ENCODE measurements at places on chromosomes 7 and 10.
A peak's percentile ranks its signal among the peaks of the same experiment; 100 is the strongest.

DNA sequence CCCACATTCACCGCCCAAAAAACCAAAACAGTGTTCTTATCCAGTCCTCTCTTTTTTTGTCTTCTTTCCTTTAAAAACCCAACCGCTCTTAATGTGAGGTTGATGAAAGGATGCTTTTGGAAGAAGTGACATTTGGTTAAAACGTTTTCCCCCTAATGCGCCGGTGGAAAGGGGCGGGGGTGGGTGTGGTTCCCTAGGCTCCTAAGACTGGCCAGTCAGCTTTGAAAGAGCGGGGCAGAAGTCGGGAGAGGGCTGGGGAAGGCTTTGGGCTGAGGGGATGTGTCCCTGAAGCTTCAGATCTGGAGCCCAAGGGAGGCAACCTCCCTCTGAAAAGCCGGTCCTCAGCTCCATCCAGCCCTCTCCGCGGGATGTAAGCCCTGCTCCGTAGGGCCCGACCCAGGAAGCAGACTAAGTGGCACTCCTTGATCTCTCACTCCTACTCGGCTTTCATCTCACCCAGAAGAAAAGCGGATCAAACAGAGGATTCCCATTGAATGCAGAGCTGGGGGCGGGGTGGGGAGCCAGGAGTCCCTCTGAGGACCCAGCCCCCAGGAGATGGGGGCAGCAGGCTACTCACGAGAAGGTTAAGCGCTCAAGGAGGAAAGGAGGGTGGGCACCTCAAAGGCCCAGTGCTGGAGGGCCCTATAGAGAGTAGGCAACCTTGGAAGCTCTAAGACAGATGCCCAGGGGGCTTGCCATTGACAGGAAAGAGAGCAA lies 2.4 kb upstream of the EVX1 start:
- no peak for DNase-seq

DNA sequence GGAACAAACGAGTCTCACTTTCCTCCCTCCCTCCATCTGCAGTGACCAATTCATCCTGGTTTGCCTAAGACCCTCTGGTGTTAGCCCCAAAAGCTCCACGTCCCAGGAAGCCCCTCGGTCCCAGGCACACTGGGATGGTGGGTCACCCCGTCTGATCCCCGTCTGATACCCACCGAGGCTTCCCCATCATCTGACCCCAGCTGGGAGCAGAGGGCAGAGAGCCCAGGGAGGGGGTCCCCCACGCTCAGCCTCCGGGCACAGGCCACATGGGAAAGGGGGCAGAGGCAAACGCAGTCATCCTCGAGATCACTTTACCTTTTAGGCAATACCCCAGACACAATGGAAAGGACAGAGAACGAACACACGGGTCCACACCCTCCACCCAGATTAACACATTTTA lies 291.6 kb upstream of the PPP2R2D start:
- no peak for DNase-seq

DNA sequence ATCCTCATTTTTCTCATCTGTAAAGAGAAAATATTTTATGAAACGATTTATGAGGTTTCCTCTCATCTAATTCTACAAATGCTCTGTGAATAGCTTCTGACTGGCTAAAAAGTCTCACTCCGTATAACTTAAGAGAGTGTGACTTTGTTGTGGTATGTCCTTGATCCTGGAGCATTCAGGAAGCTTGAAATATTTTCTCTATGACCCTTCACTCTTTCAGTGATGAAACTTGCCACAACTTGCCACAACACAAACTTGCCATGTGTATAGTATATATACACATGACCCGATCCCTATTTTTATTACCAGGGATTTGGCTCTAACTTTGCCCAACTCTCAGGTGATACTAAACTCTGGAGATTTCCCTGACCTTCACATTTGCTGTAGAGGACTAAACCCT lies 74.1 kb downstream of the TES start:
- no peak for DNase-seq

GRCh38 chr7:34057136-34057535 lies 151.8 kb downstream of the BMPER start:
- no peak for DNase-seq

- DNase-seq, result no peak
These were observed 109.3 kb downstream of the SORBS1 start for GRCh38 chr10:95451568-95452524.

DNA sequence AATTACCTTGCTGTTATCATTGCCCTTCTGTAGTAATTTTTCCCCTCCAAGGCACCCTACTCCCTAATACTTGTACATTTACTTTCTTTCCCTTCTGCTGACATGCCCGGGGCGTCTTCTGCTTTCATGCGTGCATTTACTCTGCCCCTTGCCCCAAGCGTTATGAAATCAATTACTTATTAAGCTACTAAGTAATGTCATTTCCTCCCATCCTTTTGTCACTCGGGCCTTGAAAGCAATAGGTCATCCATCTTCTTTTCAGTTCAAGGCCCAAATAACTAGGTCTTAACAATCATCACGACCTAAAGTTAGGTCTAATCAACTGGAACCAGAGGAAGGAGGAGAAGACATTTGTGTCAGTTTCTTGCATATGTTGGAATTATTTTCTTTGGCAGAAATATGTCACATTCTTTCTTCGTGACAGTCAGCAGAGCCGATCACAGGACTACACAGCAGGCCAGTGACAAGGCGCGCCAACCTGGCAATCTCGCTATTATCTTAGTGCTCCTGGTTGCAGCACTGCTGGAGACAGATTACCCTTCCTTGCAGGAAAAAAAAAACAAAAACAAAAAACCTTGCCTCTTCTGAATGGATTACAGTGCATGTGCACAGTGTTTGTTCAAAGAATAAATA lies 179.2 kb downstream of the RELN start:
- DNase-seq, result no peak

DNA sequence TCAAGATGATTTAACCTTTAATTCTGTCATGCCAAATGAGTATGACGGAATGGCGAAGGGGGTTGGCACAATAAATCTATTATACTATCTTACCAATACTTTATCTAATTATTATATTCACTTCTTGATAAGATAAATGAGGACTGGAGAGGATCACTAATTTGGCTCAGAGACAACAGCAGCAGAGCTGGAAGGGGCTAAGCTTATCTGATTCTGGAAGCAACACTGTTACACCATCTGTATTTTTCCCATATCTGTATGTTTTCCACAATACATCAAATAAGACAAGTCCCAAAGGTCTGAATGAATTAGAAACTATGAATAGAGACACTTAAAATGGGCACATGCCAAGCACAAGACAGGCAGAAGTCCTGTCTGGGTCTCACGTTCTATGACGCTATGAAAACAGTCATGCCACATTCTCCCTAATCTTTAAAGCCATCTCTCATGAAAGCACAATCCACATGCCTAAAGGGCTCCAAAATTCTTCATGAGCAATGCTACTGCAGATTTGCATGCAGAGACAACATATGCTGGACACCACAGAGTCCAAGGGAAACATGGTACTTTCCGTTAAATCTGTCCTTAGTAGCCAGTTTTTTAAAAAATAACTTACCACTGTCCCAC lies 88.3 kb downstream of the SLC25A13 start:
- no peak for DNase-seq

DNA sequence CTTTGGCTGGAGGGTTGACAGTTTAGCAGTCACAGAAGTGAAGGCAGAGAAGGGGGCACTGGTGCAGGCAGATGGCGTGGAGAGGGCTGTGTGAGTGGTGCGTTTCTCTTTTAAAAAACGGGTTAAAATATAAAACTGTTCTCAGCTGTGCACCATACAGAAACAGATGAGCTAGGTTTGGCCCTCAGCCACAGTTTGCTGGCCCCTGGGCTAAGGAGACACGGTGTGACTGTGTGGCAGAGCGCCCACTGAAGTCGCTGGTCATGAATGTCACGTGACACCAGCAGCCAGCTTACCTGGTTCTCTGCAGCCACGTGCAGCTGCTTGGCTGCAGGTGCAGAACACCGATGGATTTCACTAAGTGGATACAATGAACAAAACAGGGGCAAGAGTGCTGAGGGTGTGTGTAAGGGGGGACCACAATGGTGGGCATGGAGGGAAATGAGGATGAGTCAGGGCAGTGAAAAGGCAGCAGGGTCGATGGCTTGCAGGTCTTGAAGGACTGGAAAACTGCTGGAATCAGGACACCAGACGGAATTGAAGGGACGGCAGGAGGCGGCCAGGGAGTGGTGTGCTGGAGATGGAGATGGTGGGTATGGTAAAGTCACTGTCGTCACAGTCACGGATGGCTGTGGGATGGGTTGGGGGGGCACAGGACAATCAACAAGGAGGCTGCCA lies 7.4 kb downstream of the ZNF746 start:
- no peak for DNase-seq

GRCh38 chr10:5234106-5234860 lies 37.6 kb downstream of the AKR1C4 start:
- DNase-seq, result peak; percentile 86

- DNase-seq, result no peak
These were observed 10.2 kb downstream of the LMOD2 start for GRCh38 chr7:123665896-123666295.

DNA sequence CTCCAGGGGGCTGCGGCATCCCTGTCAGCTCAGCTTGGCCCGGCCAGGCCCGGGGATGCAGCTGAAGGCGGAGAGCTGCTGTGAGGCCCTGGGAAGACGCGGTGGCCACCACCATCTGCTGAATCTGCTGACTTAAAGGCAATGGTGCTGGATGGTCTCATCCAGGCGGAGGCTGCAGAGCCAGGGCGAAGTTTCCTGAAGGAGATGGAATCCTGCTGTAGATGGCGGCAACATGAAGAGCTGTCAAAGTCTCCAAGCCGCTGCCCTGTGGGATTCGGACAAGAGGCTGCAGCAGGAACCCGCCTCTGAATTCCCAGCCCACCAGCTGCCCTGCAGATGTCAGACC lies 200.1 kb downstream of the PTPRN2 start:
- DNase-seq, result no peak

DNA sequence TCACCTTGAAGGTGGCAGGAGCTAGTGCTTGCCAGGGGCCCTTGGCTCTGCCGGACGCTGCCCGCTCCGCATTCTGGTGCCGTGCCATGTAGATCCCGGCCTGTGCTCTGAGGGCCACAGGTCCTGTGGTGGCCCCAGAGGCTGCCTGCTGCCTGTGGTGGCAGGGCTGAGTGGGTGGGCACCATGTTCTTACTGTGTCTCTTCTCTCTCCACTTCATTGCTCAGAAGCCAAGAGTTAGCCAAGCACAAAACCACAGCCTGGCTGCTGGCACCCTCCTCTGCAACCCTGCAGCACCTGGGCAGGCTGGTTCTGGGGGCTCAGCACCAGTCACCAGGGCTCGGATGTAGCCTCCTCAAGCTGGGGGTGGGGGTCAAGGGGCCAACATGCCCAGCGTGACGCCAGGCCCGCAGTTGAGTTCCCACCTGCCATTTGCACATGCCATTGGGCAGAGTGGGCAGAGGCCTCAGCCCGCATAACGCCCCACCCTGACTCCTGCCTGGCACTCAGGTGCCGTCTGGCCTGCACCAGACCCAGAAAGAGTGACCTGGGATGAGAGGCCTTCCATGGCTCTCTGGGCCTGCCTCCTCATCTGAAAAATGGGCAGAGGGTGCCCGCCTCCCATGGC lies 16.3 kb downstream of the ZMIZ1 start:
- no peak for DNase-seq

GRCh38 chr10:712089-712488 lies 22.6 kb upstream of the DIP2C start:
- no peak for DNase-seq

DNA sequence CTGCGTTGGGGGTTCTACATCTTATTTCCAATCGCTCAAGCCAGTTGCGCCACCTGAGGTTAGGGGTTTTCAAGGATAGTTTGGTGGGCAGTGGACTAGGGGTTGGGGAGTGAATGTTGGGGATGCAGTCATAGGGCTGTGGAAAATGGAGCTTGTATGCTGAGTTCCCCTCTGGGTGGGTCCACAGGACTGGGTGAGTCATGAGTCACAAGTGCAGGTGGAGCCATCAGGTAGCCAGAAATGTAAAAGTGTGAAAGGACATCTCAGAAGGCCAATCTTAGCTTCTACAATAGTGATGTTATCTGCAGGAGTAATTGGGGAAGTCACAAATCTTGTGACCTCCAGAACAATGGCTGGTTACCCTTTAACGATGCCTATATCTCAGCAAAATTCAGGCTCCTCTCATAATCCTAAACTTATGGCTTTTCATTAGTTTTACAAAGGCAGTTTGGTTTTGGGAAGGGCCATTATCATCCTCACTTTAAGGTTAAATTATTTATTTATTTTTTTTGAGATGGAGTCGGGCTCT lies 18.0 kb upstream of the MKRN1 start:
- no peak for DNase-seq

GRCh38 chr10:66187053-66187733 lies 738.6 kb upstream of the LRRTM3 start:
- DNase-seq, result no peak

GRCh38 chr7:26305090-26305868 lies 13.6 kb downstream of the SNX10 start:
- no peak for DNase-seq

GRCh38 chr7:17546189-17546588 lies 247.7 kb downstream of the AHR start:
- DNase-seq, result no peak

- no peak for DNase-seq
These were observed 543 bp downstream of the HMX3 start for GRCh38 chr10:123136221-123136805.

GRCh38 chr7:81025360-81025759 lies 106.5 kb upstream of the SEMA3C start:
- DNase-seq, result no peak

DNA sequence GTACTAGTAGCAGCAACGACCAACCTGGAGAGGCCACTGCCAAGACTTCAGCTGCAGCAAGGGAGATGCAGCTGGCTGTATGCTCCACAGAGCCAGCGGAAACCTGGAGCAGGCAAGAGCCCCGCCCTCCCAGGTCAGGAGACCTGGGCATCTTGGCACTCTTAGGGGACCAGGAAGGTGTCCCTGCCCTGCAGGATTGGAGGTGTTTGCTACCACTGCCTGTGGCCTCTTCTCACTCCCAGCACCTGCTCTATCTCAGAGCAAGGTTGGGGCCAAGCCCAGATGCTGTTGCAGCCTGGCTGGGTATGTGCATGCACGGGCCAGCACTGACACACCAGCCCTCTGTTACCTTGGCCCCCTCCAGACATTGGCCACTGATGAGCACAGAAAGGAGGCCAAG lies 1512.8 kb downstream of the REEP3 start:
- no peak for DNase-seq

GRCh38 chr7:104894726-104895521 lies 119.1 kb upstream of the KMT2E start:
- no peak for DNase-seq

- DNase-seq, result no peak
These were observed 202.8 kb downstream of the MAD1L1 start for GRCh38 chr7:2029936-2030335.

DNA sequence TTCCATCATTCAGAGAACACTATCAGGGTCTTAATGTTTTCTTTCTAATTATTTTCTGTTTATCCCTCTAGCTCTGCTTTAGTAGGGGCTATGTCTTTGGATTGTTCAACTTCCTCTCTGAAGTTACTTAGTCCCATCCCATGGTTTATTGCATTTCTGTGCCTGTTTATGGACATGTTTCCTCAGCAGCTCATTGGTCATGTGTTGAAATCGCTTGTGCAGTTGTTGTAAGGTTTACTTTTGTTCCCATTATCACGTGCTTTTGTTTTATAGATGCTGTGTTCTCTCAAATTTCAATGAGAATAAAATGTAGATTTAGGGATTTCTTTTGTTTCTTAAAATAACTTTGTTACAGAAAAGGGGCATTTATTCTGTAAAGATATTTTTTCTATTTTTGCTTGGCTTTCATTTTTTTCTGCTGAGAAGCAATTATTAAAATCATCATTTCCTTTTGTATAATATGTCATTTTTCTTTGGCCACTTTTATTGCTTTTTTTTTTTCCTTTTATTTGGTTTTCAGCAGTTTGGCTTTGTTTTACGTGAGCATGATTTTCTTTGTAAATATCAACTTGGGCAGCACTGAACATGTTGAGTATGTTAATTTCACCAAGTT lies 110.9 kb downstream of the CCDC7 start:
- no peak for DNase-seq

All from fibroblast of mammary gland (primary cell).